ENCODE measurements at places on chromosomes 1 and 21.

GRCh38 chr1:125087691-125088090 lies 3902.9 kb downstream of the SRGAP2C start:
- no peak for DNase-seq

DNA sequence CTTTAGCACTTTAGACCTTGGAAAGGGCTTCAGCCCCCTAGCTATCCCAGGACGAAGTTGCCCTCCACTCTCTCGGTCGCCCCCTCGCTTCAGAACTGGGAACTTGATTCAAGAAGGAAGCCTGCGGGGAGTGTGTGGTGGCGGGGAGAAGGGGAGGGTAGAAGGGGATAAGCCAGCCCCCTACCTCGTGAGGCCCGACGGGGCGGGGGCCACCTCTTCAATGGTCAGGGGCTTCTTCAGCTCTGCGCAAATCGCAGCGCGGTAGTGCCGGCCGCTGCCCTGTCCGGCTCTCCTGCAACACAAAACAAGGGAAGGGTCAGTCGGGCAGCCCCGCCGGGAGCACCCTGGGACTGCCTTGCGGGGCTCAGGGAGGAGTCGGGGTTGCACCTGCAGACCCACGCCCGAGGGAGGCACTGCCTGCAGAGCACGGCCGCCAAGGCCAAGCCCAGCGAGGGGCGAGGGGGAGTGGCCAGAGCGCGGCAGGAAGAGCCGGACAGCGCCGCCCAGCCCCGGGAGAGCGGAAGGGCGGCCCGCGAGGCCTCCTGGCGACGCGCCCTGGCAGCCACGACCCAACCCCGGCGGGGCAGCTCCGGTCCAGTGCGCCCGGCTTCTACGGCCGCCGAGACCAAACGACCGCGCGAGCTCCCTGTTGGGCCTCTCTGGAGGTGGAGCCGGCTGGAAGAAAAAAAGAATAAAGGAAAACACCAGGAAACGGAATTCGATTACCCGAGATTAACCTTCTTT lies 56.2 kb upstream of the RASAL2 start:
- peak; percentile 52 for DNase-seq

DNA sequence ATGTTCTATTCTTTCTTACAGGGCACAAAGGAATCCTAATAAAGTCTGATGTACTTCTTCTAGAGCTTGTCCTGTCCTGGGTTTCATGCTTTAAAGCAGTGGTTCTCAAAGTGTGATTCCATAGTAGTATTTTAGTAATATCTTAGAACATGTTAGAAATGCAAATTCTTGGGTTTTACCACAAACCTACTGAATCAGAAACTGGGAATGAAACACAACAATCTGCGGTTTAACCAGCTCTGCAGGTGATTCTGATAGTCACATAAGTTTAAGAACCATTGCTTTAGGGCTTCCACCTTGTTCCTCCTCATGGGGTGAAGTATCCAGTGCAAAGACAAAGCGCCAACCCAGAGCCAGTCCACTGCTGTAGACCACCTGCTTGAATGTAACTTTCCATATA lies 41.1 kb downstream of the NGF start:
- no peak for DNase-seq

GRCh38 chr1:209219791-209220524 lies 363.6 kb upstream of the CAMK1G start:
- DNase-seq, result no peak

DNA sequence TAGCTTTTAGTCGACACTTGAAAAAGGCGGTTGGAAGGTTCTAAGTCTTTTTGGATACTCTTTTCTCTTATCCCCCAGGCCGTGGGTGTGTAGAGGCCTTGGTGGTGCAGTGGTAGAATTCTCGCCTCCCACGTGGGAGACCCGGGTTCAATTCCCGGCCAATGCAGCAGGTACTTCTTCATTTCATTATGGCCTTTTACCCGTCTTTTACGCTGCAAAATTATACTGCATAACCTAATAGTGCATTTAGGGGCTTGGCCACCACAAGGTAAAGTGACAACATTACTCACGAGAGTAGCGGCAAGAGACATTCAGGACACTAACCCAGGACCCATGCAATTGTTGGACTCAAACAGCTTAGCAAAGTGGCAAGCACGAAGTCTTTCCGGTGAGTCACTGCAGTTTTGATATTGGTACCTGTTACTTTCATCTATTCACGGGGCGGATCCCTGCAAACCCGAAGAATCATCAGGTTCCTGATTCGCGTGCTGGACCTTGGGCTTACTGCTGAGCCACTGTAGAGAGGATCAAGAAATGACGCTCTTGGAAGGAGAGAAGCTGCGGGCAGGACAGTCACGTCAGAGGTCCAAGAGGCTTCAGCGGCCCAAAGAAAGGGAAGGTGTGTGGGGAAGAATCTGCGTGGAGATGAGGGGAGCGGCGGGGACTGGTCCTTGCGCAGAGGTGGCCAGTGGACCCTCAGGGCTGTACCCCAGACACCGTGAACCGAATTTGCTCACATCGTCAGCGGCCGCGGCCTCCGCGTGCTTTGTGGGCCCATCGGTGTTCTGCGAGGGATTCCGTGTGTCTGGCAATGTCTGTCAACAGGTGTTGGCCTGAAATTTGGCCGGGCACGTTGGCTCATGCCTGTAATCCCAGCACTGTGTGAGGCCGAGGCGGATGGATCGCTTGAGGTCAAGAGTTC lies 12.9 kb upstream of the RNU1-4 start:
- peak; percentile 57 for DNase-seq

DNA sequence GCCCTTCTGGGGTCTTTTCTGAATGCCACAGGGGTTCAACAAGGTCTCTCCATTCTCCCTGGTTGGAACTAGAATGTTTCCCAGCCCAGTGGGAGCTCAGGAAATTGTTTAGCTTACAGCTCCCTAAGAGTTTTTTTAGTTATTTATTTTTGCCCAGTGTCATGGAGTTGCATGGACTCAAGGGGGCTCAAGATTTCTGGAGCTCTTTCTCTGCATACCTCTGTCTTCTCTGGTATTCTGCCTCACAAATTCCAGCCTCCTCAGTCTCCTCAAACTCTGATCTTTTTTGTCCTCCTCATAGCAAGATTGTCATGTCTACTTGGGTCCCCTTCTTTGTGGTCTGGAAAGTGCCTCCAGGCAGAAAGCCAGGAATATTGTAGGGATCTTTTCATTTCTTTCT lies 15.9 kb upstream of the PPP2R5A start:
- no peak for DNase-seq
